ENCODE measurements at places on chromosomes 7 and 10.

GRCh38 chr10:92405419-92405924 lies 114.5 kb downstream of the MARCHF5 start:
- no peak for DNase-seq

DNA sequence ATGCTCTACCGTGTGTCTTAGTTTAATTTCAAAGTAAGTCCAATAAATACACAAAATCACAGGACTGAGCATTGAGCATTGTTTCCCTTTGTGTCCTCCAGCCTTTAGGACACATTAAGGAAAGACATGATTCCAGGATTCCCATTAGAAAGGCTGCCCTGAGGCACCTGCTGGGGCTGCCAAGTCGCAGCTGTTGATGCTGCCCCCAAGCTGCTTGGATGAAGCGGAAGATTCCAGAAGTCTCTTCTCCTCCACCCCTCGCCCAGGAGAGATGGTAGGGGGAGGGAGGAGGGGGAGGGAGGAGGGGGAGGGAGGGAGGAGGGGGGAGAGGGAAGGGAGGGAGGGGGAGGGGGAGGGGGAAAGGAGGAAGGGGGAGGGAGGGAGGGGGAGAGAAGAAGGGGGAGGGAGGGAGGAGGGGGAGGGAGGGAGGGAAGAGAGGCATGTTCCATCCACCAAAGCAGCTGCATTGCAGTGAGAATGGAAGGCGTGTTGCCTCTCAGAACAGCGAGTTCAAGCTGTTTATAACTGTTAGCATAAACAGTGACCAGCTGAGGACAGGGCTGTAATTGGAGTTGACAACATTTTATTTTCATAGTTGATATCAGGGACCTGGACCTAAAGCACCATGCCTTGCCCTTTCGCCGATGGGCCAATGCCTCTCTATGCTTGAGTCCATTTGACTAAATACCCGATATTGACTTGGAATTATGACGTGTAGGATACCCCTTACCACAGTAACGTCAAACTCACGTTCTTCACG lies 67.3 kb downstream of the DIP2C start:
- DNase-seq = no peak

DNA sequence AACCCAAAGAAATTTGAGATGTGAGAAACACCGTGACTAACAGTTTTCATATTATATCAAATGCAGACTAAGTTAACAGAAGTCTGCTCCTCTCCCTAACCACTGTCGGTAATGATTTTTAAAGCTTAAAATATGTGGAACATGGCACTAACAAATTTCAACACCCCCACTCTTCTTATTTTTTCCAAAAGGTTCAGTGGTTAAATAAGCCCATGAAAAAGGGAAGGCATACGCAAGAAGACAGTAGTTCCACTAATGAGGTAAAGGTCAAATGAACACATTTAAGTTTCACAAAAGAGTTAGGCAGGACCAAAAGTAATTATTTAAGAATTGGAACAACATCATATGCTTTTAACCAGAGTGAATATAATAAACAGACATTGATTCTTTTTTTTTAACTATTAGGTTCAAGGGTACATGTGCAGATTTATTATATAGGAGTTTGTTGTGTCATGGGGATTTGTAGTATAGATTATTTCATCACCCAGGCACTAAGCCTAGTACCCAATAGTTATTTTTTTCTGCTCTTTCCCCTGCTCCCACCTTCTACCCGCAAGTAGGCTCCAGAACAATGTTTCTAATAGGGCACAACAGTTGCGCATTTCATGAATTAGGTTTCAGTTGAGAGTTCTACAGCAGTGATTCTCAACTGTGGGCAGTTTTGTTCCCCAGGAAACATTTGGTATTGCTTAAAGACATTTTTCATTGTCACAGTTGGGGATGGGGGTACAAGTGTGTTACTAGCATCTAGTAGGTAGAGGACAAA lies 79.9 kb downstream of the HBP1 start:
- no peak for DNase-seq

GRCh38 chr10:21649454-21649872 lies 115.4 kb downstream of the MLLT10 start:
- DNase-seq = no peak

DNA sequence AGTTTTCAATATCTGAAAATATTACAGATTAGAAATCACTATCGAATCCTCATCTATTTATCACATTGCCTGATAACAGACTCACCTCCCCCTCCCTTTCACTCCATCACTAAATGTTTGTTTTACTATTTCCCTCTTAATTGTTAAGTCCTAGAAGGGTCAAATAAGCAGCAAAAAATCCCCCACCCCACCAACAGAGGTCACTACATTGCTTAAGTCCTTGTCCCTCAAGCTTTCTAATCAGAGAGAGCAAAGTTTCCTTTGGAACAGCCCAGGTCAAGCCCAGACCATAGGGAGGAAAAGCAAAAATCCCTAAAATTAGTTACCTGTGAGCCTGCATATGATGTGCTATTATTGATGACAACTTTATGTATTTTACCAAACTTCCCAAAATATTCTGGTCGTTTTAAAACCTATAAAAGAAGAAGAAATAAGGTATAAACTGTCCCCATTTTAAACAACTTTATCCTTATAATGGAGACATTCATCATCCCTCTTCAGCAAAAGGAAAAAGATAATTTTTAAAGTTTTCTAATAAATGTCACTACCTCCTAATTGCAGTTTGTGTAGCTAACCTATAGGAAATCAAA lies 95.0 kb downstream of the CNOT4 start:
- DNase-seq = peak; percentile 5

- no peak for DNase-seq
Observed at GRCh38 chr7:70389531-70390151, 742.3 kb upstream of the GALNT17 start.

DNA sequence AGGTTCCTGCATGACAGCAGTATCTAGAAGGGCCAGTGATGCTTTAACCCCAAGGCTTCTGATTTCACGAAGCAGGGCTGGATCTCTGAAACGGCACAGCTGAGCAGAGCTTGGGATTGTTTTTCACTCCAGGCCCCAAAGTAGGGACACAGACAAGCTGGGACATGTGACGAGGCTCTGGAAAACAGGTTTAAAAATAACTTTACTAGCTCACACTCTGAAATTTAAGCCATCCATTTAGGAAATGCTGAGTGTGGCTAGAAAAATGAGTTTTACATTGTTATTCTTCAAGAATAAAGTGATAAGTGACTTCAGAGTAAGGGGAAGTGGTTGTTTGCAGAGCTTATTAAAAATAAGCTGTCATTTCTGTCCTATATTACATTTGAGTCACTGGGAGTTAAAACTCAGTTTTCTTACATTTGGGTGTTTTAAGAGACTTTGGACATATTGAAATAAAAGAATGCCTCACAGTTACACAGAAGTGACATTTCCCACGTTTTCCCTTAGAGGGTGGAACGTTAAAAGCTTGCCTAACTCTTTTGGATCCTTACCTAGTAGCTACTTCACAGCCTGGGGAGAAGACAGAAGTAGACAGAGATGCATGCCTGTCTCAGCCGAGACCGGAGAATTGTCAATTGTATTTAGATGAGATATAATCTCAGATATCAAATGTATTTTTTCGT lies 107.8 kb downstream of the GALNT17 start:
- DNase-seq = no peak

DNA sequence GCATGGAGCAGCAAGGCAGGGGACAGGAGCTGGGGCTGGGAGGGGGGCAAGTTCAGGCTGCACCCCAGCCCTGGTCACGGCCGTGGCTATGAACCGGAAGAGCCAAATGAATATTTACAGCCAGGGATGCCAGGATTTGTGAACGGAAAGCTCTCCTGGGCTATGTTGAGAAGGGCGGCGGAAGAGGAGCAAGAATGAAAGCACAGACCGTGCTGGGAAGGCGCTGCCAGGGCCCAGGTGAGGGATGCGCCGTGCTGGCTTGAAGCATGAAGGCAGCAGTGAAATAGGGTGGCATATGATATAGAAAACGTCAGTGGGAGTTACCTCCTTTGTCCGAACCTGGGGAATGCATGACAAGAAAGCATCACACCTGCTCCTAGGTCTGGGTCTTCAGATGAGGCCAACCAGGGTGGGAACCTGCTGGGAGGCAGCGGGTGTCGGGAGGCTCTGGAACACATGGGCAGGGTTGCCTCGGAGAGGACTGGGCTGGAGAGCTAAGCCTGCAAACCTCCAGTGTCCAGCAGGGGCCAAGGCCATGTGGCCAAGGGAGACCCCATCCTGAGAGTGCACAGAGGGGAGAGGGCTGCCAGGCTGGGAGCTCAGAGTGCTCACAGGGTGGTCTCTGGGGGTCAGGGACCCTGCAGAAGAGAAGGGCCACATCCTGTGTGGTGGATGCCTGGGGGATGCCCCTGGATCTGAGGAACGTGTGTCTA lies 120.6 kb upstream of the TCERG1L start:
- DNase-seq = no peak

GRCh38 chr10:88923520-88923919 lies 29.1 kb downstream of the ACTA2 start:
- no peak for DNase-seq

DNA sequence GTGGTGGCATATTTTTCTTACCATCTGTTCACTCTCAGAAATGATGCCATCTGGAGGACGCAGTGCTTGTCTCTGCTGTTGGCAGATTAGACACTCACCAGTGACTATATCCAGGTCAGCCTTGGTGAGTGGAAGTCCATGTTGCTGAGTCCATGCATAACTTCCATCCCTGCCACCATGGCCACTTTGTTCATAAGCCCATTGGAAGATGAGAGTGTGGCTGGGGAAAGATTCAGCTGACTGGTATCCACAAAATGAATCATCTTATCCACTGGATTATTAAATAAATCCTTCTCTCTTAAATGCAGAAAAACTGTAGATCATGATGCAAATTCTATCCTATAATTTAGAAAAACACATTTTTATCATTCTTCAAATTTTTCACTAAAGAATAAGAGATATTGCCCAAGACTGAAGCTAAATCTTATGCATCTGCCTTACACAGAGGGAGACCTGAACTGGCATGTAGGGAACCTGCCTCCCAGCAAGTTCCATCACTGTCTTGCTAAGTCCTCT lies 726.9 kb downstream of the TNS3 start:
- DNase-seq = peak; percentile 67

DNA sequence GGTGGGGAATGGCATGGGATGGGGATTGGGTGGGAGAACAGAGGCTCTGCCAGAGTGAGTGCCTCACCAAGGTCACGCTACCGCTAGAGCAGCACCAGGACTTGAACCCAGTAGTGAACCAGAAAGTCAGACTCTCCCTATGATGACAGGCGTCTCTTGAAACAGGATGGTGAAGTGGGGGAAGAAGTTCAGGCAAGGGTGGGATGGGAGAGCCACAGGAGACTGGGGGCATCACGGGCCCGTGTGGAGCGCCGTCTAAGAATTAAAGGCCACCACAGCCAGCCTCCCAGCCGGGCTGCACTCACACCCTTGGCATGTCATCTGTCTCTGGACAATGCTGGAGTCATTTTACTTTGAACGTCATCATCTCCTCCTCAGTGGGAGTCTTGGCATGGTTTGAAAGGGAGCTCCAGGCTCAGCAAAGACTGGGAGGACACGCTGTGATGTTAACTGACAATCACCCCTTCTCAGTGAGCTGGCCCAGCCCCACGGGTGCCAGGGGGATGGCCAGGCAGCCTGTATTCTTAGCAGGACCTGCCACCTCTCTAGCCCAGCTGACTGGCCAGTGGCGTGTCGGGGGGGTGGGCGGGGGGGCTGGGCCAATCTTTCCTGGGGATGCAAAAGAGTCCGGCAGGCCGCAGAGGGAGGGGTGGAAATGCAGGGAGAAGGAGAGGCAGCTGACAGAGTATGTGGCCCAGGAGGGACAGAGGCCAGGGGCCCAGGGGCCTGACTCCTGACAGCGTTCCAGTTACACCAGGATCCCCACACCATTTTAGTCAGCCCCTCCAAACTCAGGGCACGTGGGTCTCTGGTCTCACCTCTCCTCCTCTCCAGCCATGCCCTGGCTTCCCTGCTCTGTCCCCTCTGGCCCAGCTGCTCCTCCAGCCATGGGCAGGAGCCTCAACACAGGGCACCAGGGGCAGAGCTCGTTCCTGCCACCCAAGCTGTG lies 96.2 kb downstream of the VOPP1 start:
- DNase-seq = no peak

GRCh38 chr10:115945701-115946445 lies 327.1 kb downstream of the GFRA1 start:
- no peak for DNase-seq

- DNase-seq = no peak
Observed at GRCh38 chr7:156000601-156001396, 188.5 kb upstream of the SHH start.

GRCh38 chr7:2978408-2978807 lies 65.3 kb downstream of the CARD11 start:
- no peak for DNase-seq

GRCh38 chr7:837001-837400 lies 4.7 kb downstream of the SUN1 start:
- DNase-seq = no peak

- DNase-seq = no peak
Observed at GRCh38 chr10:128217136-128217535, 90.9 kb upstream of the MKI67 start.

- no peak for DNase-seq
Observed at GRCh38 chr7:14754631-14755030, 147.9 kb downstream of the DGKB start.

DNA sequence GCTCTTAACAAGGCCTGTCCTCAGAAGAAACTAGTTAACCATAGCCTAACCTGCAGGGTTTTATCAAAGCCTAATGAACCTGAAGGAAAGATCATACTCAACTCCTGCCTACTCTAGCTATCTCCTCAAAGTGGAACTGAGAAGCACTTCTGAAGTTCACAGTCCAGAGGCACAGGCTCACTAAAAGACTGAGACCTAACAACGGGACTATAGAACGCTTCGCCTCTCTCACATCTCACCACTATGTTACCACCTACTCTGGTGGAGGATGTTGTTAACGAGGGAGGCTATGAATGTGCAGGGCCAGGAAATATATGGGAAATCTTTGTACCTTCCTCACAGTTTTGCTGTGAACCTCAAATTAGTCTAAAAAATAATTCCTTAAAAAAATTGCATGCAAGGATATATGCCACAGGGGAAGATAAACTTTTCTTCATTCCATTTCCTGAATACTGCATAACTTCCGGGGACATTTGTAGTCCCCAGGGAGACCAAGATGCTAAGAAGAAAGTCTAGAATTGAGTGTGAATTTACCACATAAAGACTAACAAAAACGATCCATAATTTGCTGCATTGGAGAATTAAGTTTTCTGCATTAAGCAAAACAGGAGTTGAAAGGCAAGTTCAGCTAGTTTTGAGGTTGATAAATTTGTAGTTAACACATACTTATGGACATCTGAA lies 21.6 kb downstream of the LIPJ start:
- no peak for DNase-seq

DNA sequence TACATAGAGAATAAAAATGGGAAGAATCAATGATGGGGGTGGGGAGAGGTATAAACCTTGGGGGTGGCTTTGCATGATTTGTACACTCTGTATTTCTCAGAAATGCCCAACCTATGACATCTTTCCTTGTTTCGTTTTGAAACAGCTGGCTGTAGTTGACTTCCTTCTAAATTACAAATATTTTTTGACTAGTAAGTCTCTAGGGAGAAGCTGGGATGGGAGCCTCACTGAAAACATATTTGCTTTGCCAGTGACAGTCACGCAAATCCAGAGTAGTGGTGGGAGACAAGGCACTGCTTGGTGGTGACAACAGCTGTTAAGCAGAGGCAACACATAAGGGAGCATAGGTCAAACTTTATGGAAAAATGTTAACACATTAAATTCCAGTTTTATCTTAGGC lies 440.5 kb downstream of the SEMA3D start:
- no peak for DNase-seq

GRCh38 chr7:34758111-34758601 lies 100.1 kb downstream of the NPSR1 start:
- DNase-seq = no peak
